Stimulated activated CD8-positive, alpha-beta memory T cell treated with anti-CD3 and anti-CD28 coated beads, Interleukin-2, amount 100 ng/mL, for 1 hour (primary cell): ENCODE measurements at places on chromosomes 4 and X.

- no peak for DNase-seq
Measured at GRCh38 chr4:53614591-53614990, 23.3 kb upstream of the LNX1 start.

- no peak for DNase-seq
Measured at GRCh38 chr4:2962614-2963174, 512 bp downstream of the NOP14 start.

DNA sequence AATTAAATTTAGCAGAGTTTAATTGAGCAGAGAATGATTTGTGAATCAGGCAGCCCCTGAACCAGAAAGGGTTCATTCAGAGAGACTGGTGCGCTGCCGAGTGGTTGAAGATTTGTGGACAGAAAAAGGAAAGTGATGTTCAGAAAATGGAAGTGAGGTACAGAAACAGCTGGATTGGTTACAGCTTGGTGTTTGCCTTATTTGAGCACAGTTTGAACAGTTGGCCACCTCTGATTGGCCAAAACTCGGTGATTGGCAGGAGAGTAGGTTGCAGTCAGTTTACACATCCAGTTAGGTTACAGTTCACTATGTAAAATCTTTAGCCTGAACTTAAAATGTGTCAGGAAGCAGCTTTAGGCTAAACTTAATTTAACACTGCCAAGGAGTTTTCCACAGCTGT, 14.9 kb downstream of the MID1IP1 start:
- DNase-seq, result no peak

GRCh38 chr4:141706445-141706844, 70.1 kb downstream of the IL15 start:
- no peak for DNase-seq

- DNase-seq, result no peak
Measured at GRCh38 chrX:17020851-17021821, 74.7 kb downstream of the REPS2 start.

GRCh38 chr4:152938237-152938947, 2.3 kb downstream of the FHDC1 start:
- DNase-seq, result no peak

- no peak for DNase-seq
Measured at GRCh38 chr4:124427095-124427767, 285.3 kb downstream of the ANKRD50 start.

- no peak for DNase-seq
Measured at GRCh38 chr4:95798727-95799126, 41.2 kb upstream of the PDHA2 start.

GRCh38 chr4:105158837-105159236, 12.2 kb downstream of the TET2 start:
- no peak for DNase-seq

DNA sequence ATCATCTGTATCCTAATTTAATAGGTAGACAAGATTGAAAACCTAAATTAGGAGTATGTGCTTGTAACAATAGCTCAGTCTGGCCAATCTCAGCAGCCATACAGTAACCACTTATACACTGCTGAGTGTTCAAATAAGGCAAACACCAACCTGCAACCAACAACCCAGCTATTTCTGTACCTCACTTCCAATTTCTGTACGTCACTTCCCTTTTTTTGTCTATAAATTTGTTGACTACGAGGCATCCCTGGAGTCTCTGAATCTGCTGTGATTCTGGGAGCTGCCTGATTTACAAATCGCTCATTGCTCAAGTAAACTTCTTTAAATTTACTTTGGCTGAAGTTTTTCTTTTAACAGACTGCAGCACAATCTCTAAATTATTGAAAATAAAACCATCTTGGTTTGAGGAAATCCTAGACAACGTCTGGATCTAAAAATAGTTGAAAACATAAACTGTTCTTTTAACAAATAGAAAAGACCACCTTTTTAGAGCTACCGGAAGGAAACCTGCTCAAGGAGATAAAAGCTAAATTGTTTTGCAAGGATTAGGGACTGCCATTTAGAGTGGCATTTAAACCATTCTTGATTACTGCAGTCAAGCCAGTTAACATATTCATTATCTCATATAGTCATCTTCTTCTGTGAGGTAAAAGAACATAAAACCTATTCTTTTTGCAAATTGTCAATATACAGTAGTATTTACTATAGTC, 778.1 kb downstream of the SH3BGRL start:
- DNase-seq, result no peak
